ENCODE measurements at places on chromosomes 3 and 15.

GRCh38 chr3:57029924-57030323 is 30.5 kb upstream of the SPATA12 start:
- DNase-seq, result no peak

GRCh38 chr3:35523838-35524237 is 115.5 kb upstream of the ARPP21 start:
- no peak for DNase-seq

- DNase-seq, result no peak
These were observed 222.4 kb upstream of the CD96 start for GRCh38 chr3:111319598-111319997.

GRCh38 chr15:75508840-75509532 is 57.5 kb upstream of the SIN3A start:
- DNase-seq, result peak; percentile 26

DNA sequence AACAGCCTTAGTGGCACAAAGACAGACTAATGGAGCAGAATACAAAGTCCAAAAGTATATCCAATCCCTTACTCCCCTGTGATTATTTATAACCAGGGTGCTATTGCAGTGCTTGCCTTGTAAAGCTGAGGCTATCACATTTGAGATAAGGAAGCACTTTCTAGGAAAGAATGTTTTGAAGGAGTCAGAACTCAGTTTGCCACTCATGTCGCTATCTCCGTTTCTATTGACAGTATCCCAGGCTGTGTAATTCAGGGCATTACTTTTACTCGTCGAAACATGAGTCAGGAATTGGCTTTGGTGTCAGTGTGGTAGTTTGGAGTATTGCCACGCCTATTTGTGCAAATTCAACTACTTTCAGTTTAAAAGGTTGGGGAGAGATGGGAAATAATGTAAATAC is 78.4 kb downstream of the FBXL2 start:
- no peak for DNase-seq

GRCh38 chr3:195249057-195249770 is 21.7 kb downstream of the XXYLT1 start:
- no peak for DNase-seq

- peak; percentile 78 for DNase-seq
These were observed 38.2 kb downstream of the TGFBR2 start for GRCh38 chr3:30644615-30645014.

DNA sequence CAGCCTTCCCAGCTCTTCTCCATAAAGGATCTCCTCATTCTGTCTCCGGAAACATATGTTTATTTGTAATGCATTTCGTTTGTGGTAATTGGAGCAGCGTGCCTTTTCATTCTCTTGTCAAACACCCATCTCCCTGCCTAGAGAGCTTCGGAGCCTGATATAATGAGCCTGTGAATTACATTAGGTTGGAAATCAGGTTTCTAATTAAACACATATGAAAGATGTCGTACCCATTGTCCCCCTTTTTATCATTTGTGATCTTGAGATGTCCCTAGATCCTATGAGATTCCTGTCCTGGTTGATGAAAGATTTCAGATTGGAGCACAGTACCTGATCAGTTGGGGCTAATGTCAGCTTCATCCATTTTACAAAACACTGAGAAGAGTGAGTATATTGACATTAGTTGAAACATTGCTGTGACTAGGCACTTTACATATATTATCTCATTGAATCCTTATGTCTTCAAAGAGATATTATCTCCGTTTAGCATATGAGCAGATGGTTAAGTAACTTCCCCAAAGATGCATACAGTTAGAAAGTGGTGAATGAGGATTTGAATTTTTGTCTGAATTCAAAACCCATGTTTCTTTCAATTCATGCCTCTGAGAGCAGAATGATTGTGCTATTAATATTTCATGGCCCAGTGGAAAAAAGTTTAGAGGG is 23.1 kb downstream of the SYN2 start:
- DNase-seq, result no peak

DNA sequence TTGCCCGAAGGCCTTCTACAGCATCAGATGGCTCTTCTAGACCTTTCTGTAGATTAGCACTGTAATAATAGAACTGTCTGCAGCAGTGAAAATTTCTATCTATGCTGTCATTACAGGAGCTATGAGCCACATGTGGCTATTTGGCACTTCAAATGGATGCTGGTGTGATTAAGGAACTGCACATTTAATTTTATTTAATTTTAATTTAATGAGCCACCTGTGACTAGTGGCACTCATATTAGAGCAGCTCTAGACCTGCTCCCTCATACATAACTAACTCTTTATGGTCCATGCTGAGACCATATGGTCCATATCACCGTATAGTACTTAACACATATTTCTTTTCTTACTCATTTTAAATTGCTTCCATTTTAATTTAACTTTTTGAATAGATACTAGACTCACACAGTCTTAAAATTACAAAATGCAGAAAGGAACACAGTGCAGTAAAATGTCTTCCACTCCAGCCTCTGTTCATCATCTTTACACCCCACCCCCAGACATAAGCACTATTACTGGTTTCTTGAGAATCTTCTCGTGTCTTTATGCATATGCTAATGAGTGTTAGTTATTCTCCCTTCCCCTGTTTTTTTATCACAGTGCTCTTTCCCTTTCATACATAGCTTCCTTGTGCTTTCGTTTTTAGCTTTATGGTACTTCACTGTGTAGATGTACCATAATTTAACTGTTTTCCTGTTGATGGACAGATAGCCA is 9.6 kb downstream of the LSM3 start:
- DNase-seq, result no peak

- DNase-seq, result no peak
These were observed 242.3 kb downstream of the LPP start for GRCh38 chr3:188396251-188396650.

GRCh38 chr15:38512901-38513300 is 51.7 kb downstream of the RASGRP1 start:
- DNase-seq, result no peak

- no peak for DNase-seq
These were observed 28.8 kb upstream of the GYG1 start for GRCh38 chr3:148962513-148962912.

DNA sequence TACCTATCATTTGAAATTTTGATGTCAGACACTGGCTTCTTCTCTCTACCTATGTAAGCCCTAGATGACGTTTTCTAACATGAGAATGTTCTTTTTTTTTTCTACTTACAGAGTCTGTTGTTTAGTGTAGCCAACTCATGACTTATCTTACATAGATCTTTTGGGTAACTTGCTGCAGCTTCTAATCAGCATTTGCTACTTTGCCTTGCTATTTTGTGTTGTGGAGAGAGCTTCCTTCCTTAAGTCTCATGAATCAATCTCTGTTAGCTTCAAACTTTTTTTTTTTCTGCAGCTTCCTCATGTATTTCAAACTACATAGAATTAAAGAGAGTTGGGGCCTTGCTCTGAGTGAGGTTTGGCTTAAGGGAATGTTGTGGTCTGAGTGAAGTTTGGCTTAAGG is 568.7 kb upstream of the BCHE start:
- DNase-seq, result no peak

DNA sequence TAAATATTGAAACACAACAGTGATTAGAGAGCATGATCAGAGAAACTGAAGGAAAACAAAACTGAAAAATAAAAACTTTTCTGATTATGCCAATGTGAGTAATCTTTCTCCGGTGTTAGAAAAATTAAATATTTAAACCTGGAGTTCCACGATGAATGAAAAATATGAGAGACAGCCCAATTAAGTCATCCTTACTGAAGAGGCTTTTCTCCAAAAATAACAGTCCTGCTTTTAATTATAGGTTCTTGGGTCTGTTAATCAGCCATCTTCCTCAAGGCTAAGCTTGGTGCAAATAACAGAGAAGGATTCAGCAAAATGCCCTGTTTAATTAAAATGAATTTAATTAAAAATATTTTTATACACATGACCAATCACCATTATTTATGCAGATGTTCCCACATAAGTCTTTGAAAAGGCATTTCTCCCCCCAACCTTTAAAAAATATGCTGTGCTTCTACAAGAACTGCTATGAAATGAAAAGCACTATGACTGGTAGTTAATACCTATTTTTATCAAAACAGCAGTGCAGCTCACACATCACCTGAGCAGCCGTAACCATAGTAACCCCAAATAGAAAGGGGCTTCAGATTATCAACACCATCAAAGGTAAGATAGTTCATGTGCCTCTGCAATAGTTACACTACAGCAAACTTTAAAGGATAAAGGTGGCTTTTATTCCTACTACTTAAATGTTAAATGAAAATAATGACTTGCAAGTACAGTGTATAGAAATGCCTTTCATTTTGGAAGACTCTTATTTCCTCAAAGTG is 175.7 kb downstream of the SLC9A9 start:
- no peak for DNase-seq

DNA sequence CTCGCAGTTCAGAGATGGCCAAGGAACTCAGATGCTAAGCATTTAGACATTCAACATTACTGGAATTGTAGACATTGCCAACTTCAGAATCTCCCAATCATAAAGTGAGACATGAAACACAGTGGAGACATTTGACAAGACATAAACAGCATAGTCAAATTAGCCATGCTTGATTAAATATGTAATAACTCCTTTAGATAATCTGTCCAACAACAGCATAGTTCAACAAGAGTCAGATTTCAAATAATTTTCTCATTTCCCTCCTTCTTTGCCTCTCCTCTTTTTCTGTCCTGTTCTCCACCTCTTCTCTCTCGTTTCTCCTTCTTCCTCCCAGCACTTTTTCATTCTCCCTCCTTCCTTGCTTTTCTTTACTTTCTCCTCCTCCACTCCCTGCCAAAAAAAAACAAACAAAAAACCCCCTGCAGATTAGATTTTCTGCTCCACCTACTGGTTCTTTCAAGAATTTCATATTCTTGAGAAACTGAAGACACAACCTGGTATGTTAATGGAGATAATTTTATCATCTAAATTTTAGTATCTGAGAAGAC is 20.2 kb downstream of the CPOX start:
- no peak for DNase-seq

- DNase-seq, result no peak
These were observed 167.5 kb downstream of the SHQ1 start for GRCh38 chr3:72680766-72681165.

GRCh38 chr3:161740421-161740820 is 243.8 kb downstream of the OTOL1 start:
- no peak for DNase-seq

DNA sequence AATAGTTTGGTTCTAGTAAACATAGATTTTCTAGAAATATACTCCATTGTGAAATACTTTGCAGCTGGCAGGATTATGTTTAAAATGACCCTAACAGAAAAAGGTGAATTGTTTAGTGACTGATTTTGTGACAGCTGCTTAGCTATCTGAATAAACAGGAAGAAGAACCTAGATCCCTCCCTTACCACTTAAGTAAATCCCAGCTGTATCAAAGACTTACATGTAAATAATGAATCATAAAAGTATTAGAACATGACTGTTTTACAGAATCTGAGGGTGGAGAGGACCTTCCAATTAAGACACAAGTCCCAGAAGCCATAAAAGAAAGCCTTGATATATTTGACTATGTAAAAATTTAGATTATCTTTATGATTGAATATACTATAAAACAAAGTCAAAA is 15.9 kb downstream of the SLC49A4 start:
- DNase-seq, result no peak

DNA sequence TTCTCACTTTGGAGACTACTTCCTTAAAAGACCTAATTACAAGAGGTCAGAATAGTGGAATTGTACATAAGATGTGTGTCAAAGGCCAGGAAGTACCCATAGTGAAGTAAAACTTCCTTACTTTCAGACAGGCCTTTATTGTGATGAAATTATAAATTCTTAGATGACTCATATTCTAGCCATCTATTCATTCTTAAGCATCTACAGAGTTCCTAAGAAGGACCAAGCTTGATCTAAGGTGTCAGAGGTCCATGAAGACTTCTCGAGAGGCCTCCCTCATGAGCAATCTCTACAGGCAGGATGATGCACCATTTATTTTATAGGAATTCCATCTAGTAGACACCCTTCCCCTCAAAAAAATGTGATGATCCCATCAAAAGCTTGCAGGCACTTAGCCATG is 493.3 kb downstream of the MAGI1 start:
- no peak for DNase-seq

GRCh38 chr3:97937205-97937604 is 35.0 kb downstream of the RIOX2 start:
- DNase-seq, result no peak

DNA sequence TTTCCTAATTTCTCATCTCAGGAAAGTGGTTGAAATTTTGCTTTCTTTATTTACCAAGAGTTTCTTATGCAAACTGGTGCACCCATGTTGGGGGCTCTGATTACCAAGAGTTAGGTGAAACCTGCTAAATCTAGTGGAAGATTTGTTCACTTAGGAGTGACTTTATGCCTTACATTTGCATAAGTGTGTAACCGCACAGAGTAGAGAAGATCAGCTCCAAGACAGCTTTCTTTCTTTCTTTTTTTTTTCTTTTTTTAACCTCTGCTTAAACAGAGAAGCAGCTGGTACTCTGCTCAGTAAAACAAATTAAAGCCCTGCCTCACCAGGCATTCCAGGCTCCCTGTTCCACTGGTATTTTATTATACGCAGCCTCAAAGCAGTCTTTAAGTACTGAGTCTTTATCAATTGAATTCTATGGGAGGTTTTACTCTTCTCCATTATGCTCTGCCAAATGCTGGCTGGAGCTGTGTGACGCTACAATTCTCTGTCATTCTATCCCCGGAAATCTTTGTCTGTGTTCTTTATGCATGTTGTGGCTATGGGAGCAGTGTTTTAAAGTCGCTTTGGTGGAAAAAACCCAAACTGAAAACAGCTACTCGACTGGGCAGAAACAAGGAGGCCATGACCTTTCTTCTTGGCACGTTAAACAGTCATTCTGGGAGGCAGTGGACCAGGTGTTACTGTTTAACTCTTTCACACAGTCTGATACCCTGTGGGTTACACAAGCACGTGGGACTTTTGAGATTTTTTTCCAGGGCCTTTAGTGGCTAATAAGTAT is 55.2 kb upstream of the GBE1 start:
- no peak for DNase-seq

DNA sequence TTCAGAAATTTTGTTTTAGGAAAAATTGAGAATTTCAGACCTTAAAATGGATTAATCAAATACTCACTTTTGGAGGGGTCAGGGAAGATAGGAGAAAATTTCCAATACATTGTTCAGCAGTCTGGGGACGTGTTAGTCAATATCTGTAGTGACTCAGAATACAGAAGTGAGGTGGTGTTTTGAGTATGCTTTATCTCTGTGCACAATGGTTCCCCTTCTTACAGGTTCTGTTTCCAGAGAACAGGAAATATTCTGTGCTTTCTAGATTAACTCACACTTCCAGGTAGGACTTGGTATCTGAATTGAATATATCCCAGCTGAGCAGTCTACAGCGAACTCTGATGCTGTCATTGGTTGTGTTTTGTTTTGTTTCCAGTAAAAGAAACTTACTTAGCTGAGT is 30.7 kb upstream of the CCDC54 start:
- DNase-seq, result peak; percentile 39

GRCh38 chr15:36658898-36659639 is 79.6 kb downstream of the CDIN1 start:
- DNase-seq, result no peak

All from activated CD4-positive, alpha-beta T cell treated with anti-CD3 and anti-CD28 coated beads, Interleukin-2, Interleukin-6, amounts not matched to agents 100 ng/mL and 50 ng/mL, durations not matched to agents 16 hours and 8 hours (primary cell).